ENCODE measurements at places on chromosomes 2 and 18.

GRCh38 chr2:118237451-118237850 is 149.2 kb downstream of the INSIG2 start:
- H3K4me1 ChIP-seq = no peaks in the 10 kb centered on the region
- no peak for DNase-seq
- H3K4me3 ChIP-seq = no peak overlapping the region
- H3K36me3 ChIP-seq = no peaks in the 10 kb centered on the region
- H3K27me3 ChIP-seq = peaks cover 15% of the 10 kb centered on the region

DNA sequence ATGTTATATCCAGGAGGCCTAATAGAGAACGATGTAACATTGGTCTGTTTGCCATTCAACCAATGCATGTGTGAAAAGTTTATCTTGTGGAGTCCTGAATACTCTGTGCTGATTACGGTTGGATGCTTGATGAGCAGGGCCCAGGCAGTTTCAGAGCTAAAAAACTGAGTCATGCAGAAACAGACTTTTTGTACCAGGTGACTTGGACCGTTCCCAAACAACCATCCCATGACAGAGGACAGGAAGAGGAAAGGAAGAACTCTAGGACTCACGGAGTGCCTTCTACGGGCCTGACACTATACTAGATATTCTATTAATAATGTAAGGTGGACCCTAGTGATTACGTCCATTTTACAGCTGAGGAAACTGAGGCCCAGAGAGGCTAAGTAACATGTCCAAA is 142.1 kb downstream of the ARHGAP28 start:
- H3K27ac ChIP-seq = no peak overlapping the region
- H3K4me3 ChIP-seq = no peak overlapping the region
- no peaks in the 10 kb centered on the region for H3K27me3 ChIP-seq
- no peaks in the 10 kb centered on the region for H3K4me1 ChIP-seq
- H3K36me3 ChIP-seq = no peaks in the 10 kb centered on the region

DNA sequence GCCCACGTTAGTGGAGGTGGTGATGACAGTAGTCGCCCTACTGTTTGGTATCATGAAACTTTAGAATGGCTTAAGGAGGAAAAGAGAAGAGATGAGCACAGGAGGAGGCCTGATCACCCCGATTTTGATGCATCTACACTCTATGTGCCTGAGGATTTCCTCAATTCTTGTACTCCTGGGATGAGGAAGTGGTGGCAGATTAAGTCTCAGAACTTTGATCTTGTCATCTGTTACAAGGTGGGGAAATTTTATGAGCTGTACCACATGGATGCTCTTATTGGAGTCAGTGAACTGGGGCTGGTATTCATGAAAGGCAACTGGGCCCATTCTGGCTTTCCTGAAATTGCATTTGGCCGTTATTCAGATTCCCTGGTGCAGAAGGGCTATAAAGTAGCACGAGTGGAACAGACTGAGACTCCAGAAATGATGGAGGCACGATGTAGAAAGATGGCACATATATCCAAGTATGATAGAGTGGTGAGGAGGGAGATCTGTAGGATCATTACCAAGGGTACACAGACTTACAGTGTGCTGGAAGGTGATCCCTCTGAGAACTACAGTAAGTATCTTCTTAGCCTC is 16.2 kb downstream of the MSH6 start:
- no peaks in the 10 kb centered on the region for H3K27me3 ChIP-seq
- no peak overlapping the region for H3K4me3 ChIP-seq
- H3K27ac ChIP-seq = no peak overlapping the region
- no peaks in the 10 kb centered on the region for H3K4me1 ChIP-seq
- DNase-seq = no peak

DNA sequence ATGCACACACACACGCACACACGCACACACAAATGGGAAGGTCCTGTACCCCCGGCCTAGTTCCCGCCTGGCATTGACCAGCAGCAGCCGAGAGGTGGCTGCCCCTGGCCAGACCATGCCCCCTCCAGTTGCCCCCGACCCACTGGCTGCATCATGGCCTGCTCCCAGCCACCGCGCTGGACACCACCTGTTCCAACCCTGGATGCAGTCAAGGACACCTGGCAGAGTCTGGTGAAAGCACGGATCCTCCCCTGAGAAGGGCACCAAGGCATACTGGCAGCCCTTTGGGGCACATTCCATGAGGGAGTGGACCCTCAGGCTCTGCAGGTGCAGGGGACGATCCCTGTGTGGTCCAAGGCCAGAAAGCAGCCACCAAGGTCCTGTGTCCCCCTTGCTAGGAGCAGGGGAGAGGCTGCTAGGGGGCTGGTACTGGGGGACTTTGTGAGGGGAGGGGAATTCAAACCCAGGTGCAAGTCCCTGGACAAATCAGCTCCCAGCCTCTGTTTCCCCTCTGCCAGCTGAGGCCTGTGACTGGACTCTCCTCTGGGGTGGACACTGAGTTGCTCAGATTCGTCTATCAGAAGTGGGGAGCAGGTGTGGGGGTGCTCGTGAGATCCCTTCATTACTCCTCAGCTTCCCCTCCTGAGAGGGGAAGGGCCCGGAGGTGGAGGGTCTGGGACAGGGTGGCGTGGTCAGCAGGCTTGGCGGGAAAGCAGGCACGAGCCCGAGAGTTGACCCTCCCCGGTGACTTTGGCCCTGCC is 3.5 kb downstream of the ESPNL start:
- H3K4me1 ChIP-seq = peaks cover 4% of the 10 kb centered on the region
- H3K4me3 ChIP-seq = no peak overlapping the region
- peaks cover 10% of the 10 kb centered on the region for H3K27me3 ChIP-seq

DNA sequence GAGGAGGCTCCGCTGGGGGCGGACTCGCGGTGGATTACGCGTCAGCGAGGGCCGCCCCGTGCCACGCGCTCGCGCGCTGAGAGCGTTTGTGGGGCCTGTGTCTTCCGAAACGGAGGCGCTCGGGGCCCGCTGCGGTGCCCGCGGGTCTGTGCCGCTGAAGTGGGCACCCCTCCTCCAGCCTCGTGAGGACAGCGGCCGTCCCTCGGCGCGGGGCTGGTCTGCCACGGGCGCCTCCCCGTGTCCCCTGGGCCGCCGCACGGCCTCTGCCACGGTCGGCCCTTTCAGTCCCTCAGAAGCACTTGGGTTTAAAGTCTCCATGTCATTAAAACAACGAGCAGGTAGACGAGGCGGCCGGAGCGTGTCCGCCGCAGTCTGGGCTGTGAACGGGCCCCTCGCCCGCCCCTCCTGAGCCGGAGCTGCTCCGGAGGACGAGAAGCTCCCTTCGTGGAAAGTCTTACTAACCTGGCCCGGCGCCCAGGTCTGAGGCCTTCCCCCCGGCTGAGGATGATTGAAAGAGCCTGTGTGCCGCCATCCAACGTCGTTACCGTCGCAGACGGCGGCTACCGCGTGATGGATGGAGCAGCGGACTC is 97.6 kb downstream of the NFATC1 start:
- H3K27ac ChIP-seq = no peak overlapping the region
- peaks cover 22% of the 10 kb centered on the region for H3K4me1 ChIP-seq
- H3K27me3 ChIP-seq = no peaks in the 10 kb centered on the region
- no peak overlapping the region for H3K4me3 ChIP-seq
- DNase-seq = no peak
- peaks cover 32% of the 10 kb centered on the region for H3K36me3 ChIP-seq

- H3K27ac ChIP-seq = no peak overlapping the region
- no peaks in the 10 kb centered on the region for H3K4me1 ChIP-seq
- peaks cover 6% of the 10 kb centered on the region for H3K27me3 ChIP-seq
Observed at GRCh38 chr2:45340318-45340717, 270.7 kb downstream of the SRBD1 start.

GRCh38 chr2:160269365-160269764 is 69.3 kb upstream of the ITGB6 start:
- DNase-seq = no peak
- H3K27me3 ChIP-seq = no peaks in the 10 kb centered on the region
- peak overlapping the region; percentile 75 for H3K27ac ChIP-seq
- H3K4me3 ChIP-seq = peak overlapping the region; percentile 88

DNA sequence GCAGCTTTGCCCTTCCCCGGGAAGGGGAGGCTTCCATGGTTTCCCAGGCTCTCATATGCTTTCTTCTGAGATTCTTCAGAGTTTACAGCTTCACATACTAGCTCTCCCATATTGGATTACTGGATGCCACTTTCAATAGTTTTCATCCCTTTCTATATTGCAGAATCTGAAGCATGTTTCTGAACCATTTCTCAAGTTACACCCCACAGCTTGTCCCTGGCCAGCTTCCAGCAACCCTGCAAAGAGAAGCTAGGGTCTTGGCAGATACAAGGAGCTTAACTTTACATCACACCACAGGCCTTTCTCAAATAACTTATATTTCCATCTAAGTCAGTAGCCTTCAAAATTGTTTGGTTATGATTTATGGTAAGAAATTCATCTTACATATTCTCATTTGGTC is 39.6 kb downstream of the LHCGR start:
- H3K4me3 ChIP-seq = no peak overlapping the region
- no peaks in the 10 kb centered on the region for H3K36me3 ChIP-seq
- H3K27me3 ChIP-seq = no peaks in the 10 kb centered on the region
- H3K27ac ChIP-seq = no peak overlapping the region
- H3K4me1 ChIP-seq = no peaks in the 10 kb centered on the region

DNA sequence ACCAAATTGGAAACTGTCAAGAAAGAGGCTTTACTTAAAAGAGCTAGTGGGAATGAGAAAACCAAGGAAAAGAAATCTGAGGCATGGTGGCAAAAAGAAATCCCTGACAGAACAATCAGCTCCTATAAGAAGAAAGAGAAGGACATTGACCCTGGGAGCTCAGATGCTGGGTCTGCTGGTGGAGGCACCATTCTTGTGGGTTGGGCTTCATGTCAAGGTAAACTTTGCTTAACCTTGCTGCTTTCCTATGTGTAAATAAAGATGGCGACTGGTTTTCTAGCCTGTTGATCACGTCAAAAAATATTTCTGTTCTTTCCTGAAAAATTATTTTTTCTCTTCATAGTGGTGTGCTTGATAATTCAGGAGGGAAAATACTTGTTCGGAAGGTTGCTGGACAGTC is 58.1 kb downstream of the VIT start:
- H3K27ac ChIP-seq = no peak overlapping the region
- H3K36me3 ChIP-seq = no peaks in the 10 kb centered on the region
- H3K27me3 ChIP-seq = peaks cover 7% of the 10 kb centered on the region
- no peak overlapping the region for H3K4me3 ChIP-seq
- H3K4me1 ChIP-seq = no peaks in the 10 kb centered on the region

GRCh38 chr18:46893360-46893759 is 23.9 kb downstream of the PIAS2 start:
- no peak for DNase-seq
- H3K27me3 ChIP-seq = no peaks in the 10 kb centered on the region
- H3K4me3 ChIP-seq = no peak overlapping the region
- H3K27ac ChIP-seq = no peak overlapping the region
- peaks cover 3% of the 10 kb centered on the region for H3K36me3 ChIP-seq
- peaks cover 11% of the 10 kb centered on the region for H3K4me1 ChIP-seq

DNA sequence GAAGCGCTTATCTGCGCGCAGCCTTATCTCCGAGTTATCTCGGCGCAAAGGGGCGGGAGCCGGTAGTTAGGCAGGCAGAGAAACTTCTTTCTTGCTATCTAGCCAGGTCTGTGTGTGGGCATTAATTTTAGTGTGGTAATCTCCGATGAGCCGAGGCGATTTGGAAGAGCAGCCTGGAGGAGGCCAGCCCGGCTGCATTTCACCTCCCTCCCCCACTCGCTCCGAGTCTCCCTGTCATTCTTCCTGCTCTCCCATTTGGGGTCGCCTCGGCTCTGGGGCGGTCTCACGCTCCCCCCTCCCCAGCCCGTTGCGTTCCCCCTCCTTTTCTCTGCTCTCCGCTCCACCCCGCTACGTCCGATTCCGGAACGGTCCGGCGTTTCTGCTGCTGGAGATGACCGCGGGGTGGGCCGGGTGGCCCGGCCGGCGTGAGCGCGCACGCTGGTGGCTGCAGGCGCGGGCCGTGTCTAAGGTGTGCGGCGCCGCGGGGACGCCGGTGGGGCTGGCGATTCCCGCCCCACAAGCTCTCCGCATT is 566 bp downstream of the GATA6 start:
- H3K4me1 ChIP-seq = peaks cover 5% of the 10 kb centered on the region
- peak overlapping the region; percentile 55 for H3K4me3 ChIP-seq
- H3K27me3 ChIP-seq = peaks cover 25% of the 10 kb centered on the region
- H3K36me3 ChIP-seq = no peaks in the 10 kb centered on the region

- no peaks in the 10 kb centered on the region for H3K4me1 ChIP-seq
- no peaks in the 10 kb centered on the region for H3K27me3 ChIP-seq
- H3K27ac ChIP-seq = no peak overlapping the region
- no peak overlapping the region for H3K4me3 ChIP-seq
- DNase-seq = no peak
Observed at GRCh38 chr2:22347306-22347705, 1037.7 kb upstream of the KLHL29 start.

- no peaks in the 10 kb centered on the region for H3K27me3 ChIP-seq
- no peaks in the 10 kb centered on the region for H3K36me3 ChIP-seq
- H3K4me1 ChIP-seq = no peaks in the 10 kb centered on the region
Observed at GRCh38 chr18:6920099-6920955, 190.8 kb downstream of the ARHGAP28 start.

GRCh38 chr2:207408086-207408794 is 121.5 kb upstream of the CREB1 start:
- H3K36me3 ChIP-seq = no peaks in the 10 kb centered on the region
- no peak for DNase-seq
- no peak overlapping the region for H3K27ac ChIP-seq
- H3K4me3 ChIP-seq = no peak overlapping the region
- H3K27me3 ChIP-seq = no peaks in the 10 kb centered on the region
- H3K4me1 ChIP-seq = no peaks in the 10 kb centered on the region

DNA sequence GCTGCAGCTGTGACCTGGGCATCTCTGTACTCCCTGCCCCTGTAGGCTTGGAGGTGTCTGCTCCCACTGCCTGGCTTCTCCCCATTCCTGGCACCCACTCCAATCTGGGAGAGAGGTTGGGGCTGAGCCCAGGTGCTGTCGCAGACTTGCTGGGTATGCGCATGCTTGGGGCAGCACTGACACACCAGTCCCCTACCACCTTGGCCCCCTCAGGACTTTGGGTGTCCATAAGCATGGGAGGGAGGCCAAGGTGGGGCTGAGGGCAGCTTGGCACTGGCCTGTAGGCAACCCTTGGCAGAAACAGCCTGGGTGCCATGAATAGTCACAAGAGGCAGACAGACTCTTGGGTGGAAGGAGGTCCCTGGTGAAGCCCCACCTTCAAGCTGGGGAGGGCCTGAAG is 136.8 kb downstream of the QPCT start:
- no peaks in the 10 kb centered on the region for H3K4me1 ChIP-seq
- no peaks in the 10 kb centered on the region for H3K36me3 ChIP-seq
- no peaks in the 10 kb centered on the region for H3K27me3 ChIP-seq
- DNase-seq = no peak
